GM13976 (cell line): ENCODE measurements at places on chromosomes 5 and 9.
A peak's percentile ranks its signal among the peaks of the same experiment; 100 is the strongest.

- DNase-seq: no peak
Observed at GRCh38 chr5:41869151-41869723, 988 bp downstream of the OXCT1 start.

DNA sequence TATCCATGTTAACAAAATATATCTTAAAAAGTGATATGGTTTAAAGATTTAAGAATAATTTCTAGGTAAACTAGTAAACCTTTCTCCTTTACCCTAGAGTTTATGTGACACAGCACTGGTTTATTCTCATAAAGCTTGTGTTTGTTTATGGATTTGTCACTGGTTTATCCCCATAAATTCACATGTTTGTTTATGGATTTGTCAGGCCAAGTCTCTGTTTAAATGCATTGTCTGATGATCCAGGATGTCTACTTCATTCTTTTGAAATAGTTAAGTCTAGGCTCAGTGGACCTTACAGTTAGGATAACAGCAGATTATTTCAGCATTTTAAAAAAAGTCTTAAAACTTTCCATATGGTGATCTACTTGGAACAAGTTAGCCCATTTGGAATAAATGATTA is 334.0 kb downstream of the ARRDC3 start:
- DNase-seq: no peak

DNA sequence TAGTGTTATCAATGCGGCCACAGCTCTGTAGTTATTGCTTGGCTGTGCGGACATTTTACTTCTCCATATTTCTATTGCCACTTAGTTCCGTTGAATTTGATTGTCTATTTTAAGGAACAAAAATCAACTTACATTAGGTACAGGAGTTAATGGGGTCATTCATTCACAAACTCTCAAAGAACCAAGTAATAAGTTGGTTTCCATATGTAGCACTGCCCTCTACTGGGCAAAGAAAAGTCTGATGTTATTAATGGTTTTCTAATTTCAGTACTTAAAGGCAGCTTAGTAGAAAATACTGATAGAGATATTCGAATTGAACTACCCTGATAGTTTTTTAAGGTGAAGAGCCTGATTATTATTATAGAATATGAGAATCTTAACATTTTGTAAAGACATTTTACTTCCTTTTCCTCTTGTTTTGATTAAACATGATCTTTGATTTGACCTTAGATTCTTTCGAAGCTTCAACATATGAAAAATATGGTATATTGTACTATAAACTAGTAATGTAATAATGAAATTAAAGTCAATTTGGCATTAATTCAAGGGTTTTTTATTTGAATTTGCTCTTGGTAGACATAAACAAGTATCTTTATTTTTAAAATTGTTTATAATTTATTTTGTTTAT is 119.5 kb upstream of the CTNND2 start:
- peak; percentile 13 for DNase-seq

GRCh38 chr9:108933231-108933717 is 650 bp downstream of the ELP1 start:
- DNase-seq: no peak

- no peak for DNase-seq
Observed at GRCh38 chr5:109762821-109763220, 73.1 kb downstream of the MAN2A1 start.

- no peak for DNase-seq
Observed at GRCh38 chr9:124831642-124832364, 21.5 kb upstream of the WDR38 start.

DNA sequence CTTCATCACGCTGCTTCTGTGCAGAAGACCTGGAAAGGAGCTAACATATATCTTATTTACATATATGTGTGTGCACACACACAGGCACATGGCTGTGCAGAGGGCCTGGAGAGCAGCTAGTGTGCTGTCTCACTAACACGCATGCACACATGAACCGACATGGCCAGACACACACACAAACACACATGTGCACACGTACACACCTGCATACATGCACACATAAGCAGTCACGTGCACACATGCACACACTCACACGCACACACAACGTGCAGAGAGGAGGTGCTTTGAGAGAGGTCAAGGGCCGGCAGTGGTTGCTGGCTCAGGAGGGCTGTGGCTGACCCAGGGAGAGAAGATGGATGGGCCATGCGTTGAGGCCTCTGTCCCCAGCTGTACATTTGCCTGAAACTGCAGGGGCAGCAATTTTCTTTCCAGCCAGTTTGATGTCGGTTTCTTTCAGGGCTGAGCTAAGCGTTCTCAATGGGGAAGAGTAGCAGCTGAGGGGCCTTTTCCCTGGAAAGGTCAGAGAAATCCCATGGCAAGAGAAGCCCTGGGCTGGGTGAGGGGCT is 66.7 kb downstream of the OLFM1 start:
- DNase-seq: no peak

DNA sequence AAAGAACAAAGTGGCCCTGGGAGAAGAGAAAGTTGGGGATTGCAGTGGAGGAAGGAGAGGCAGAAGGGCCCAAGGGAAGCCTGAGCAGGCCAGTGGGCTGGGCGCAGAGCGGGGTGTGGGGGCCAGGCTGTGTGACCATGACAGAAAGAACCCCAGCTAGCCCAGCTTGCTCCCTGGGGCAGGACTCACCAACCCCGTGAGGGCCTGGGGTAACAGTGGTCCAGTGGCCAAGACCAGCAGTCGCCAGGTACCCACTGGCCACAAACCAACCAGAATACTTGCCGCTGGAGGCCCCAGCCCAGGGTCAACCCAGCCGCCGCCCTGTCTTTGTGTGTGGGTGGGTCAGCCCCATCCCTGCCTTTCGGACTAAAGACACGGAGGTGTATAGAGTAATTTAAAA is 146.5 kb downstream of the CACNA1B start:
- no peak for DNase-seq

- DNase-seq: no peak
Observed at GRCh38 chr5:158698023-158698639, 401.6 kb downstream of the EBF1 start.
